Caco-2 (cell line): ENCODE measurements at places on chromosomes 4 and X. TPM values are rescaled to one million over a fixed set of nuclear protein-coding genes. Genes with fewer than 3 reads are reported as not detected.

ERAS gene
- not detected in 2 replicates for total RNA-seq

ADGRG2 gene
- not detected in 2 replicates for total RNA-seq

DNA sequence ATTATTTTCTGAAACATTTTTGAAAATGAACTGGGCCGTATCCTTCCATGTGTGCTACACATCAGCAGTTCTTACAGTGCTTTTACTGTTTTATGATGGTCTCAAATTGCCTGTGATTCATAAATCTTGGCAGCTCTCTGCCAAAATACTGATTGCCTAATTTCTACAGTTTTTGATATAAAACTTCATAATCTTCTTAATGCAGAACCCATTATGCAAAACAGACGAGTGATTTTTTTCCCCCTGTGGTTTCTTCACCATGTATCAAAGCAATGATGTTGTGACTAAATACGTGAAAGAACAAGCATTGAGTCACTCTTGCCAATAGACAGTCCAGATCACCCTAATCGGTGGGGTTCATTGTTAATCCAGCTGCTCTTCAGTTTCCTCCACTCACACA, 156.4 kb upstream of the WDR1 start:
- no peak for DNase-seq

ARSJ gene
- 7.3 and 10.1 TPM in 2 replicates for total RNA-seq

DRD5 gene
- total RNA-seq = not detected in 2 replicates

GRCh38 chr4:113390850-113391249, 341.4 kb downstream of the ANK2 start:
- no peak for DNase-seq

MSX1 gene
- 30.0 and 35.1 TPM in 2 replicates for total RNA-seq

DNA sequence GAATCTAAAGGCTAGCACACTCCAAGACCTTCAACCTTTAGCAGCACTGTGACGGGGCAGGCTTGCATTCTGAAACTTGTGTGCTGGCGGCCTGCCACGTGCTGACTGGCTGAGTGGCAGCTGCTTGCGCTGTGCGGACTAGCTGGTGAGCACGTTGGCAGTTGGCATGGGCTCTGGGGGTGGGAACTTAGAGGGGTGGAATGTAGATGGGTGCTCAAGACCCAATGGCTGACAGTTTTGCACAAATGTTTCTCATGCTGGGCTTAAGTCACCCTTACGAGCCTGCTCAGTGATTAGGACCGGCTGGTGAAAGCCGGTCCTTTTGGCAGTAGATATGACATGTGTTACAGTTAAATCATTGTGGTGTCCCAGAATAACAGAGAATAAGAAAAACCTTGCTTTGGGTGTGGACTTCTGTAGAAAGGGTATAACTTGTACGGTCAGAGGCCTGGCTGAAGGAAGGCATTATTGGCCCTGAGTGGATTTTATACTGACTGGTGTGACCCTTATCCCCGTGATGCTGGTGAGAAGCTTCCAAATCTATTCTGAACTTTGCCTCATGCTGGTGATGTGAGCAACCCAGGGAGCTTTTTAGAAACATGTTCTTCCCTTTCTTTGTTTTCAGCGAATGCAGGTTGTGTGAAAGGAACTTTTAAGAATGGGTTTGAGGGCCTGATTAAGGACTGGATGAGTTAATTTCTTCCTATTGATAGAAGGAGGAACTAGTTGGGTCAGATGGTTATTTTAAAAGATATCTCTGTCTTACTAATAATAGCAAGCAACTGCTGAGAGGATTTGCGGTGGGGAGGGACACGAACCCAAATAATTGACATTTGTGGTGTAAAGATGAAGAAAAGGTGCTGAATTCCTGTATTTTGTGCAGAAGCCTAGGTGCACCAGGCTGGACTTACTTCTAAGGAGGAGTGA, 107.4 kb upstream of the SLC4A4 start:
- DNase-seq = no peak

NPY1R gene
- 1.5 and 3.3 TPM in 2 replicates for total RNA-seq

CDS1 gene
- total RNA-seq = 17.7 and 18.1 TPM in 2 replicates
